ENCODE measurements at places on chromosomes 7 and 10. TPM values are rescaled to one million over a fixed set of nuclear protein-coding genes. Genes with fewer than 3 reads are reported as not detected.

DNA sequence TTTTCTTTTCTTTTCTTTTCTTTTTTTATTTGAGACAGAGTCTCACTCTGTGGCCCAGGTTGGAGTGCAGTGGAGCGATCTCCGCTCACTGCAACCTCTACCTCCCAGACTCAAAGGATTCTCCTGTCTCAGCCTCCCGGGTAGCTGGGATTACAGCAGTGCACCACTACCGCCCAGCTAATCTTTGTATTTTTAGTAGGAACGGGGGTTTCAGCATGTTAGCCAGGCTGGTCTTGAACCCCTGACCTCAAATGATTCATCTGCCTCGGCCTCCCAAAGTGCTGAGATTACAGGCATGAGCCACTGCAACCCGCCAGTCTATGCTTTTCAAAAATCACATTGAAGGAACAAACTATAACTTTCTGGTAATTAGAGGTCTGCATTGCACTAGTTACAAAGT, 2.4 kb downstream of the USP6NL start:
- no peak for DNase-seq

GRCh38 chr10:38156416-38157269, 62.5 kb downstream of the ZNF37A start:
- DNase-seq: no peak

DNA sequence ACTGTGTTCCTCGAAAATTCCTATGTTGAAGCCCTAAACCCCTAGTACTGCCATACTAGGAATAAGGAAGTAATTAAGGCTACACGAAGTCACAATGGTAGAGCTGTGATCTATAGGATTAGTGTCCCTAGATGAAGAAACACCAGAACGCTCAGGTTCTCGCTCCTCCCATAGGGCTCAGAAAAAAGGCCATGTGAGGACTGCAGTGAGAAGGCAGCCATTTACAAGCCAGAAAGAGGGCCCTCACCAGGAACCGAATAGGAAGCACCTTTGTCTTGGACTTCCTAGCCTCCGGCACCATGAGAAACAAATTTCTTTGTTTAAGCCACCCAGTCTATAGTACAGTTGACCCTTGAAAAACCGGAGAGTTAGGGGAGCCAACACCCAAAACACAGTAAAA, 46.2 kb downstream of the CACUL1 start:
- no peak for DNase-seq

DNA sequence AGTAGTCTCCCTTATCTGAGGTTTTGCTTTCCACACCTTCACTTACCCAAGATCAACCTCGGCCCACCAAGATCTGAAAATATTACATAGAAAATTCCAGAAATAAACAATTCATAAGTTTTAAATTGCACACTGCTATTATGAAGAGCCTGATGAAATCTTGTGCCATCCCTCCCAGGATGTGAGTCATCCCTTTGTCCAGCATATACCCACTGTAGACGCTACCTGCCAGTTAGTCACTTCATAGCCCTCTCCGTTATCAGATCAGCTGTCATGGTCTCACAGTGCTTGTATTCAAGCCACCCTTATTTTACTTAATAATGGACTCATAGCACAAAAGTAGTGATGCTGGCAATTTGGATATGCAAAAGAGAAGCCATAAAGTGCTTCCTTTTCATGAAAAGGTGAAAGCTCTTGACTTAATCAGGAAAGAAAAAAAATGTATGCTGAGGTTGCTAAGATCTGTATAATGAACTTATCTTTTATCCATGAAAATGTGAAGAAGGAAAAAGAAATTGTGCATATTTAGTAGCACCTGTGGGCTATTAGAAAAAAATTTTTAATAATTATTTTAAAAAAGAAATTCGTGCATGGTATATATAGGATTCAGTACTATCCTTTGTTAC, 9.8 kb upstream of the MRPS16 start:
- DNase-seq: no peak

Gene ABCA13
- 0.02 TPM for total RNA-seq

- no peak for DNase-seq
These were observed 319.8 kb upstream of the PHYHIPL start for GRCh38 chr10:58856508-58857240.

Gene SMKR1
- total RNA-seq: 4.7 TPM

Gene TAS2R41
- total RNA-seq: not detected

- no peak for DNase-seq
These were observed 116.9 kb upstream of the KLF14 start for GRCh38 chr7:130850956-130851355.

DNA sequence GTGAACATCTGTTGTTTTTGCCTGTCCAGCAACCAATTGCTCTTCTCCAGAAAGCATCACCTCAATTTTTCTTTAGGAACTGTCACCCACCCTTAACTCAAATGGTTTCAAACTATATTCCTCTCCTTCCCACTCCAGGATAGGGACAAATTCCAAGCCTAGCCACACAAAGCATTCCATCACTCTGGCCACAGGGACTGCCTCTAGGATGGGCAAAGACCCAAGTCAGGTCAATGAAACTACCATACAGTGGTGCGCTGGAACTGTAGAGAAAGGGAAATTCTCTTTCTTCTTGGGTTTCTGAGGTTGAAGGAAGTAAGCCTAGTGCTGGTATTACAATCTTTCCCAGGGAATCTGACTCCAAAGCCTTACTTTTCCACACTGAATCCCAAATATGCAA, 3.6 kb downstream of the MICU1 start:
- no peak for DNase-seq

DNA sequence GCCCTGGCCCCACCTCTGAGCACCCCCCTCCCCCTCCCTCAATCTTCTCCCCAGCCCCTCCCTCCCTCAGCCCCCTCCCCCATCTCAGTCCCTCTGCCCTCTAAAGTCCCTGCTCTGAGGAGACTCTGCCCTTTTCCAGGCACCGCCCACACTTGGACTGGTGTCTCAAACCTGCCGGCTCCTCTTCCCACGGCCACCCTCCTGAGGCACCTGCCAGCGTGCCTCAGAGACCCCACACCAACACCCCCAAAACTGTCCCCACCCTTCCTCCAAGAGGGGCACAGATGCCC, 34.6 kb upstream of the HSPB1 start:
- no peak for DNase-seq

Gene CCDC3
- 0.09 TPM for total RNA-seq

- no peak for DNase-seq
These were observed 55.9 kb upstream of the PCGF5 start for GRCh38 chr10:91164520-91165065.

DNA sequence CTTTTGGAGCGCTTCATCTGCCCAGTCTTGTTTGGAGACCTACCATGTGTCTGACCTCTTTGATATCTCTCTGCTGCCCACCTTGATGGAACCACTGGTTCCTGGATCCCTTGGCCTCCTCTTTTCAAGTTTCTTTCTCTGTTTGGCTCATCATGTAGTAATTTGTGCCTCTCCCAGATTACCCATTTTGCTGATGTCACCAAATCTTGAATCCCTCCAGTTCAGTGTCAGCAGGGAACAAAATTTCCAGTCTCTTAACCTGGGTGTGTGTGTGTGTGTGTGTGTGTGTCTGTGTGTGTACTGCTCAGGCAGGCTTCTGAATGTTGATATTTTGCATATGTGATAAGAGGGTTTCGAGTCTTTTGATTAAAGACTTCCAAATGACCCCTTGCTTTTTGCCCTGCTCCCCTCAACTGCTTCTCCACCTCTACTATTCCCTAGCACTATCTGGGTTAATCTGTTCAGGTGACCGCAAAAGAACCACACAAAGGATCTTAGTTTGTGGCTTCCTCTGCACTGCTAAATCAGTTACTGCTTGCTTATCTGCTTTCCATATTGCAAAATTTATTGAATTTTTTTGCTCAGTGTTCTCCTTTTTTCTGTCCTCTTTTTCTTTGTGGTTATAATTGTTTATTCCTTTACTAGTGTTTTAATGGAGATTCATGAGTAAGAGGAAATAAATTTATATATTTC, 25.7 kb downstream of the MYO3A start:
- DNase-seq: no peak

GRCh38 chr10:100576282-100576635, 40.5 kb downstream of the HIF1AN start:
- DNase-seq: no peak

DNA sequence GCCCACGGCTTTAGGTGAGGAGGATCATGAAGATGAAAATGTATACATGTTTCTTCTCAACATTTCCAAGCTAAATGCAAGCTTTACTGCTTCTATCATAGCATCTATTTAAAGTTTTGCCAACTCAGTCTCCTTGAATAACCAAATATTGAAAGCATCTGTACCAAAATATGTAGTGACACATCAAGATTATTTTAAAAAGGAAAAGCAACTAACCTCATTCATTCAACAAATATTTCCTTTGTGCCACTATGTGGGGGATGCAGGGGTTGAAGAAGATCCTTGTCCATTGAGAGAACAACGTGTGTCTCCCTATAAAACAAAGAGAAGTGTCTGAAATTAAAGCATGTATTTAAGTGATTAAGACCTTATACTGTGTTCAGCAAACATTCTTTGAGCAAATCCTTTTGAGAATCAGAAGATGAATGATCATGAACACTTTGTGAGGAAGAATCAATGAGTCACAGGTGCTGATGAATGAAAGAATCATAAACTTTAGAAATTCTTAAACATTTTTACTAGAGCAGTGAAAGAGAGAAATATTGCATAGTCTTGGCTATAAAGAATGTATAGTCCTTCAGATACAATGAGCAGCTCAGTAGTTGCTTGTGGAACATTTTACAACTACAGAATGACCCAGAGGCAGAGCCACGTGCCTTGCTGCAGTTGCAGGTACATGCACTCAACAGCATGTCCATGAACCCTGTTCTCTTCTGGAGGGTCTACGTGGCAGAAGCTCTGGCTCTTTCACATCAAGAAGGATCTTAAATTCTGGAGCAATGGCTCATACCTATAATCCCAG, 13.9 kb downstream of the TAS2R60 start:
- no peak for DNase-seq

DNA sequence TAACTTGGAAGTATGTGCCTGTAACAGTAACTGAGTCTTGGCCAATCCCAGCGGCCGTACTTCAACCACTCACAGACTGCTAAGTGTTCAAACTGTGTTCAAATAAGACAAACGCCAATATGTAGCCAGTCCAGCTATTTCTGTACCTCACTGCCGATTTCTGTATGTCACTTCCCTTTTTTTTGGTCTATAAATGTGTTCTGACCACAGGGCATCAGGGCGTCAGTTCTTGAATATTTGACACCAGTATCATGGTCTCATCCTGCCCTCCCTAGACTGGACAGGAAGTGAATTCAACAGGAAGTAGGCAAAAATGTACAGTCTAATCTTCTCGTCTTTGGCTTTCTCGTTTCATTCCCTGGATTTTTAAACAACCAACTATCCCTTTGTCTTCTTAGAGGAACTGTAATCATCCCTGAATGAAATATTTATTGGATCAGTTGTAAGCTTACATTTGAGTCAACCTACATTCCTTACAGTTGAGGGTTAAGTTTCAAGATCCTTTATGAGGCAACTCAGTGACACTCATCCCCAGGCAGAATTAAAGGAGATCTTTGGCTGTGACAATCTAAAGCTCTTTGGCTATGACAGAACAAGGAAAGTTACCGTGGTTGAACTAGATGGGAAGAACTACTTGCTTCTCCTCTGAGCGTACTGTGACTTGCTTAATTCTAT, 232.7 kb downstream of the NSUN6 start:
- DNase-seq: no peak

Gene ITIH2
- not detected for total RNA-seq

DNA sequence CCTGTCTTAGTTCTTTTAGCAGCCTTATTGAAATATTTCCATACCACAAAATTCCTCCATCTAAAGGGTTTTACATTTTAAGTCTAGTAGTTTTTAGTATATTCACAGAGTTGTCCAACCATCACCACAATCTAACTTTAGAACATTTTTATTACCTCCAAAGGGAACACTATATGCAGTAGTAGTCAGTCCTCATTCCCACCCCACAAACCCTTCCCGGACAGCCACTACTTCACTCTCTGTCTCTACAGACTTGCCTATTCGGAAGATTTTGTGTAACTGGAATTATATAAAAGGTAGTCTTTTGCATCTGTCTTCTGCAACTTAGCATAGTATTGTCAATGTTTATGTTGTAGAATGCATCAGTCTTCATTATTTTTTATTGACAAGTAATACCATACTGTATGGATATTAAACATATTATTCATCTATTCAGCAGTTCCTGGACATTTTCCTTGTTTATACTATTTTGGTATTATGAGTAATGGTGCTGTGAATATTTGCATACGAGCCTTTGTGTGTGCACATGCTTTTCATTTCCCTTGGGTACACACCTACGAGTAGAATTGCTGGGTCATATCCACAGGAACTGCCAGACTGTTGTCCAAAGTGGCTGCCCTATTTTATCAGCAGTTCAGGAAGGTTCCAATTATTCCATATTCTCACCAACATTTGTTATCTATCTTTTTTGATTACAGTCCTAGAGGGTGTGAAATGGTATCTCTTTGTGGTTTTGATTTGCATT, 60.9 kb upstream of the LANCL2 start:
- DNase-seq: no peak

DNA sequence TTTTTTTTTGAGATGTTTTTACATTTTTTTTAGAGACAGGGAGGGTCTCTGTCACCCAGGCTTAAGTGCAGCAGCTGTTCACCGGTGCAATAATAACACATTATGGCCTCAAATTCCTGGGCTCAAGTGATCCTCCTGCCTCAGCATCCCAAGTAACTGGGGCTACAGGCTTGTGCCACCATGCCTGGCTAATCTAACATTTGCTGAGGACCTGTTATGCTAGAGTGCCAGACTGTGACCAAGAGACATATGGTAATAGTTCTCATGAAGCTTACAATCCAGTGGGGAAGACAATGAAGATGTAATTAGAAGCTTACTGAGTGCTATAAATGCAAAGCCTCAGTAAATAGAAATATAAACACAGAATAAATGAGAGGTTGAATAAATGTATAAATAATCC, 17.6 kb upstream of the ORC5 start:
- no peak for DNase-seq

DNA sequence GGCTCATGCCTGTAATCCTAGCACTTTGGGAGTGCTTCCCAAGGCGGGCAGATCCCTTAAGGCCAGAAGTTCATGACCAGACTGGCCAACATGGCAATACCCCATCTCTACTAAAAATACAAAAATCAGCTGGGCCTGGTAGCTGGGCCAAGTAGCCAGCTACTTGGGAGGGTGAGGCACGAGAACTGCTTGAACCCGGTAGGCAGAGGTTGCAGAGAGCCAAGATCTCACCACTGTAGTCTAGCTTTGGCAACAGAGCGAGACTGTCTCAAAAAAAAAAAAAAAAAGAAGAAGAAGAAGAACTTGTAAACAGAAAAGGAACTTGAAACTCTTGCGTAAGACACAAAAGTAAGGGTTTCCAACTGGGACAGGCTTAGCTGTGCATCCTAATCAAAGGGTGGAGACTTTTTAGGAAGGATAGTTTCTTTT, 5.6 kb upstream of the IFIT2 start:
- DNase-seq: no peak

- DNase-seq: peak; percentile 72
These were observed 24.4 kb upstream of the PPIF start for GRCh38 chr10:79322616-79323543.

DNA sequence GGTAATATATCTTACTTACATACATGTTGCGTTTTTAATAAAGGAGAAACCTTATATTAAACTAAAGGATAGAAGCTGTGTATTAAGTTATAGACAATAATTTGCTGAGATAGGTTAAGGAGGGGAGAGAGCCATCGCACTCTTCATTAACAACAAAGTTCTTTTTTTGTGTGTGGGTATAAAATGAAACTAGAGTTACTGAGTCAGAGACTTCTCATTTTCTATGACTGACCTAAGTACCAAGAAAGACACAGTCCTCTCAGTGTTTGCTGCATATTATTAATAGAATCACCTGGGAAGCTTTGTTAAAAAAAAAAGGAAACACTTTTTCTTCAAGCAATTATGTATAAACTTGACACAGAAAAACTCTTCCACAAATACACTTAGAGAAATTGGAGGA, 31.4 kb downstream of the FEZF1 start:
- DNase-seq: no peak

- DNase-seq: no peak
These were observed 722 bp downstream of the DENND10 start for GRCh38 chr10:119104654-119105015.

Gene LIPF
- total RNA-seq: not detected

Gene STEAP4
- total RNA-seq: 0.48 TPM
